ENCODE measurements at places on chromosomes 2 and 18.

GRCh38 chr18:36493349-36494159 is 196.0 kb downstream of the FHOD3 start:
- no peak for DNase-seq

DNA sequence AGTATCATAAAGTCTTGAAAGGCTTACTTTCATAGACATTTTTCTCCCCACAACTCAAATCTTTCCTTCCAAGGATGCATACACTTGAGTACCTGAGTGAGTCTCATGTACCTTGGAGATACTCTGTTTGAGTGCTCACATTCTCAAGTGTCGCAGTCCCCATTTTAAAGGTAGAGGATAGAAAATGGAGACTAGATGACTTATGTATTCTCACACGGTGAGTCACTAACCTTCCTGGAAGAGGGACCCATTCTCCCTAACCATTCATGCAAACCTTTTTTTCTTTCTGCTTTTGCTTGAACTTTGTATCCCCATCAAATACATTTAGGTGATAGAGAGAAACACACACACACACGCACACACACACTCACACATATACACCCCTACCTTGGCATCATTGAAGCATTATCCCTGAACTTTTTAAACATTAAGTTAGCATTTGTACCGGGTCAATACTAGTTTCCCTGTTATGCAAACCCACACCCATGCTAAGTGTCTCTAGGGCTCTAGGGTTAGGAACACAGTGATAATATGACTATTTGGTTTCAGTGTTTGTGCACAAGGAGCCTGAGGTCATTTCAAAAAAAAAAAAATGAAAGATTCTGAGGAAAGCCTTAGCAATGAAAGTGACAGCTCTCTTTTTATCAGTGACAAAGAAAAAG is 236.2 kb downstream of the IKZF2 start:
- no peak for DNase-seq

DNA sequence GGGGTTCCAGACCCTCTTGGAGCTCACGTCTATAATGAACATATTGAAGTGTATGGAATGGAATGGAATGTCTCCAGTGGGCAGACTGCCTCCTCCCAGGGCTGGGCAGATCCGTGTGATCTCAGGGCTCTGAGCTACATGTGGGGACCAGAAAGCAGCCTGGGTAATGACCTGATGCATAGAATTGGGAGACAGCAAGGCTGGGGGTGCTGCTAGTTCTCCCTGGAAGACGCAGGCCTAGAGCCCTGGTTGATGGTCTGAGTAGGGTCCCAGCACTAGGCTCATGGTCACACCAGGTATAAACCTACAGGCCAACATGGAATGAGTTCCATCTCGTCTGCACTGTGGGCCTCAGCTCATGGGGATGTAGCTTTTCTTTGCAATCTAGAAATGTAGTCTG is 46.7 kb downstream of the ACAA2 start:
- DNase-seq, result no peak

GRCh38 chr2:157497638-157498314 is 53.9 kb upstream of the CYTIP start:
- DNase-seq, result no peak

- peak; percentile 30 for DNase-seq
Observed at GRCh38 chr2:204177977-204178522, 241.5 kb downstream of the ICOS start.

DNA sequence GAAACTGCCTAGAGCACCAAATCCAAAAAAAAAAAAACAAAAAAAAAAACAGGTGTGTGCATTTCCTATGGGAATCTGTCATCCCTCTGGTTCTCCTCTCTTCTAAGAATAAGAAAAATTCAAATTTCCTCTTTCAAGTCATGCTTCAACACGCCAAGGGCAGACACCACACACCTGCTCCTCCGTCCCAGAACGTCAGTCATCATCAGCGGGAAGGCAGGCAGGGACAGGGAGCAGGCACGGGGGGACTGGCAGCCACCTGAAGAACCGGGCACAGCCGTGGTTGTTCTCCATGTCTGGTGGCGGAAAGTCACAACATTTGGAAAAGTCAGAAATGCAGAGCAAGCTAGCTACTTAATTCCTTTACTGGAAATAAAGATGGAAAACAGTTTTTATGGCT is 214.8 kb downstream of the IKZF2 start:
- DNase-seq, result no peak

DNA sequence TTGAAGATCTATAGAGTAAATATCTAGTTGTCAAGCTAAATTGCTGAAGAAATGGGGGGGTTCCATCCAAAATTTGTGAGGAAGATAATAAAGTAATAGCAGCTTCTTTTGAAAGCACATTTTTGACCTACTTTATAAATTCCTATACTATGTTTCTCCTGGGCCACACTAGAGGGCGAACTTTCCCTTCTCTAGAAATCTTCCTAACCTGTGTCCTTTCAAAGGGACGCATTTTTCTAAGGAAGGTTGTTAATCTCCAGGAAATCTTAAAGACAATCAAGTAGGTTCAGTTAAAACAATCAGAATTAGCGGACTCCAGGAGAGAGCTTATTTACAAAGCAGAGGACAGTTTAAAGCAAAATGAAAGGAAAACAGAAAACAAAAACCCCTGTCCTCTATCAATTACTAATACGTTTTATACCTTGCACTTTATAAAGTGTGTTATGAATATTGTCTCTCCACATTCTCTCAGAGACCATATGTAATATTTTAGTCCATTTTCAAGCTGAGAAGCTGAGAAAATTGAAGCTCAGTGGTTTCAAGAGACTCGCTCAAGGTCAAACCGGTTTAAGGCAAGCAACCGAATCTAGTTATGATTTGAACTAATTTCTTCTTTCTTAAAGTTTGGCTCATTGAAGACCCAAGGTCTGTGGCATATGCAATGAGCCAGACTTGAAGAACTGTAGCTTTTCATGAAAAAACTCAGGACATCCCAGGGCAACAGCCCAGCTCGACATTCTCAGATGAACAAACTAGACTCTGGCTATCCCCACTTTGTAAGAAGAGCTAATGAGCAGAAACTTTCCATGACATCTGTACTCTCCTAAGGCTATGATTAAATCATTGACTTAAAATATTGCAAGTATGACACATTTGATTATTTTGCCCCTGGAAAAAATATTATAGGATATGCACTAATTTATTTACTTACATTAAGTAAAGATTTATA is 273.6 kb downstream of the PAX3 start:
- no peak for DNase-seq

DNA sequence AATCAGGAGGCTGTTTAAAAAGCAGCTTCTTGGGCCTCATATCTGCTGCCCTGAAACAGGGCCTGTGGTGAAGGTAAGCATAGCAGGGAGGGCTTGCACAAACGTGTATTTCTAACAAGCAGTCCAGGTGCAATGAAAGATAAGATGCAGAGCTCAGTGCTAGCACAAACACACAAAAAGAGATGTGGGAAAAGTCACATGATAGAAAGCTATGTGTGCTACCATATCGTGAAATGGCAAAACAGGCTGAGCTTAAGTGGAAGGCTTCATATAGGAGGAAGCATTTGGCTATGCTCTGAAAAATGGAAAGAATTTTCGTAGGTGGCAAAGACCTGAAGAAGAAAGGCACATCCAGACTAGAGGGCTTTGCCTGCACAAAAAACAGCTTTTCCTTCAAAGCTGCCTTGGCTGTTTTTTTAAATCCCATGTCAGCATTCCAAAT is 10.2 kb downstream of the RSAD2 start:
- DNase-seq, result no peak
